CD4-positive, alpha-beta memory T cell (primary cell): ENCODE measurements at places on chromosomes 3 and 15. TPM values are rescaled to one million over a fixed set of nuclear protein-coding genes. Genes with fewer than 3 reads are reported as not detected.

- no peak for DNase-seq
Observed at GRCh38 chr3:177882124-177882648, 654.0 kb upstream of the KCNMB2 start.

GRCh38 chr15:60829416-60829815, 350.5 kb upstream of the ICE2 start:
- no peak for DNase-seq

DNA sequence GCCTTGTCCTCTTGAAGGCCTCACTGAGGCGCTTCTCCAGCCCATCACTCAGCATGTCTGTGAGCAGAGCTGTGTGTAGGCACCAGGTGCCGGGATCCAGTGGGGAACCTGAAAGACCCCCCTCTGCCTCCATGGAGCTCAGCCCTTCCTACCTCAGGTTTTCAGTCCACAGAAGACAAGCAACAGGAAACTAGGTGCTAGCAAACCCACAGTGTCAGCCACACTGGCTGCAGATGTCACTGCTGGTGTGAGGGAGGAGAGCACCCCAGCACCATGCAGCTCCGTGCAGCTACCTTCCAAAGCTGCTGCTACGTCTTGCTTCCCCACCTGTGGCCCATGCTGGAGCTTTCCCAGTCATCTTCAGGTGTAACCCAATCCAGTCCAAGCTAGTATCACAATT, 17.9 kb downstream of the PSTPIP1 start:
- DNase-seq = peak; percentile 63

- no peak for DNase-seq
Observed at GRCh38 chr3:114115143-114115542, 58.6 kb downstream of the QTRT2 start.

DNA sequence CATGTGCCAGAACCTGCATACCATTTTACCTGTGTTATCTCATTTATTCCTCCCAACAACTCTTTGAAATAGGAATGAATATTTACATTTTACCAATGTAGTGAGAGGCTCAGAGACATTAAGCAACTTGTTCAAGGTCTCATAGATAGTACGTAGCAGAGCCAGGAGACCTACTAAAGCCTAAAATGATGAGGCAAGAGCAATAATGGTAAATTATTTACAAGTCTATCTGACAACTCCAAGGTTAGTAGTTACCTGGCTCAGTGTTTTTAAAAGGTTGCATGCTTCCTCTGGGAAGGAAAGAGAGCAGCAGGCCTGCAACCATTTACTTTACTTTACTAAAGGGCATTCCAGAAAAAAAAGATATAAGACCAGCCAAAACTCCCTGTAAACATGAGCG, 103.0 kb downstream of the CFAP20DC start:
- DNase-seq = no peak

DNA sequence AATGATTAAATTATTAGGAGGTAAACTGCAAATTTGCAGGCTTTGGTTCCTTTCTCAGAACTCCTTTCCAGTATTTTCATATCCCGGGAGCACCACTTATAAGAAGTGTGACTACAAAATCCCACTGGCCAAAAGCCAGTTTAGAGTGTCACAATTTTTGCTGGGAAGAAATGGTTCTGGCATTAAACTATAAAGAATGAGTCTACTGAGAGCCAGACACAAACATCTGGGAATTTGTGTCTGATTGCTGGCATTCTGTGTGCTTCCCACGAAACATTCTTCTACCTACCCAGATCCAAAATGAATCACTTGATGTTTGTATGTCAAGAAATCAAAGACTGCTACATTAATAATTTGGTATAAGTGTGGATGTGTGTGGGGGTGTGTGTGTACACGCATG, 82.8 kb downstream of the DUT start:
- DNase-seq = no peak

Gene KLHL40
- not detected for total RNA-seq

Gene ABHD10
- 39.7 TPM for total RNA-seq

Gene NR1I2
- 0.49 TPM for total RNA-seq
